ENCODE measurements at places on chromosomes 6 and 20.

- no peak for DNase-seq
Observed at GRCh38 chr6:93358435-93358834, 60.9 kb downstream of the EPHA7 start.

DNA sequence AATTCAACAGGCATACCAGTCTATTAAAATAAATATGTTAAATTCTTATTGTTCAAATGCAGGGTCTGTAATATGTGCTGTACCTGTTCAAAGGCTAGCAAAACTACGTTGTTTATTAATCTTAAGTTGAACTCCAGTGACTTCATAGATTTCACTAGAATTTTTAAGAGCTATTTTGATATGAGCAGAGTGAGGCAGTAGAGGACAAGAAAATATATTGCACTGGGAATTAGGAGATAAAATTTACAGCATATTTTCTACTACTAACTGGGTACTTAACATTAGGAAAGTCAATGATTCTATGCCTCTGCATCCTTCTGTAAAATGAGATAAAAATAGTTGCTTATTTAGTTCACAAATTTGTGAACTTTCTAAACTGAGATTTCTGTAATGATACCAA lies 162.2 kb upstream of the BMP5 start:
- no peak for DNase-seq

GRCh38 chr6:45959534-45960145 lies 56.0 kb downstream of the CLIC5 start:
- peak; percentile 63 for DNase-seq

GRCh38 chr20:43032459-43032858 lies 157.2 kb downstream of the PTPRT start:
- no peak for DNase-seq

DNA sequence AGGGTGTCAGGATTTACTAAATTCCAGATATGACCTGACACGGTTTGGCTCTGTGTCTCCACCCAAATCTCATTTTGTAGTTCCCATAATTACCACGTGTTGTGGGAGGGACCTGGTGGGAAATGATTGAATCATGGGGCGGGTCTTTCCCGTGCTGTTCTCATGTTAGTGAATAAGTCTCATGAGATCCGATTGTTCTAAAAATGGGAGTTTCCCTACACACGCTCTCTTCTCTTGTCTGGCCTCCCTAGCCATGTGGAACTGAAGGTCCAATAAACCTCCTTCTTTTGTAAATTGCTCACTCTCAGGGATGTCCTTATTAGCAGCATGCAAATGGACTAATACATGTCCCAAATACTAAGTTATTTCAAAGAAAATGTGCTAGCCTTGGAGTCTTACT lies 121.1 kb downstream of the CENPW start:
- DNase-seq = no peak

- DNase-seq = peak; percentile 14
Observed at GRCh38 chr6:78436335-78436734, 431.0 kb upstream of the IRAK1BP1 start.

GRCh38 chr6:143068001-143068400 lies 7.3 kb downstream of the AIG1 start:
- peak; percentile 17 for DNase-seq

- DNase-seq = no peak
Observed at GRCh38 chr20:59603781-59604541, at the start of gene PHACTR3. PHACTR3 (plus strand) TSS chr20:59604540; CDS start chr20:59605015, 475 bp downstream.

DNA sequence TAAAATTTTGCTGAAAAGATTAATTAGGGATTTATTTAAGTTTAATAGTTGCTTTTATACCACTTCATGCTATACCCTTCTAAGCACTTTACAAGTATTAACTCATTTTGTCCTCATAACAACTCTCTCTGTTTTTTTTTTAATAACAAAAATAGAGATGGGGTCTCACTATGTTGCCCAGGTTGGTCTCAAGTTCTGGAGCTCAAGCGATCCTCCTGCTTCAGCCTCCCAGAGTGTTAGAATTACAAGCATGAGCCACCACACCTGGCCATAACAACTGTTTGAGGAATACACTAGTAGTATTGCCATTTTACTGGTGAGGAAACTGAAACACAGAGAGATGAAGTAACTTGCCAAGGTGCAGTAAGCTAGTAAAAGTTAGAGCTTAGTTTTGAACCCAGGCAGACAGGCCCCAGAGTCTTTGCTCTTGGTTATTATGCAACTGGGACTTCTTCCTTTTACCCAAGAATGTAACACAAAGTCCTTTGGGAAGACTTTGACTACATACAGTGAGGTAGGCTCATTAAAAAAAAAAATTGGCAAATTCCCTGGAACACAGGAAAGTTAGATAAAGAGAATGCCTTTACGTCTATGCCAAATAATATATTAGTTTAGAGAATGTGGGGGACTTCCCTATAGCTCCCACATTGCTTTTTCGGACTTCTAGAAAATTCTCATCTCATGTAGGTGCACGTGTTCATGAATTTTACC lies 11.4 kb downstream of the ANKS1A start:
- DNase-seq = no peak

DNA sequence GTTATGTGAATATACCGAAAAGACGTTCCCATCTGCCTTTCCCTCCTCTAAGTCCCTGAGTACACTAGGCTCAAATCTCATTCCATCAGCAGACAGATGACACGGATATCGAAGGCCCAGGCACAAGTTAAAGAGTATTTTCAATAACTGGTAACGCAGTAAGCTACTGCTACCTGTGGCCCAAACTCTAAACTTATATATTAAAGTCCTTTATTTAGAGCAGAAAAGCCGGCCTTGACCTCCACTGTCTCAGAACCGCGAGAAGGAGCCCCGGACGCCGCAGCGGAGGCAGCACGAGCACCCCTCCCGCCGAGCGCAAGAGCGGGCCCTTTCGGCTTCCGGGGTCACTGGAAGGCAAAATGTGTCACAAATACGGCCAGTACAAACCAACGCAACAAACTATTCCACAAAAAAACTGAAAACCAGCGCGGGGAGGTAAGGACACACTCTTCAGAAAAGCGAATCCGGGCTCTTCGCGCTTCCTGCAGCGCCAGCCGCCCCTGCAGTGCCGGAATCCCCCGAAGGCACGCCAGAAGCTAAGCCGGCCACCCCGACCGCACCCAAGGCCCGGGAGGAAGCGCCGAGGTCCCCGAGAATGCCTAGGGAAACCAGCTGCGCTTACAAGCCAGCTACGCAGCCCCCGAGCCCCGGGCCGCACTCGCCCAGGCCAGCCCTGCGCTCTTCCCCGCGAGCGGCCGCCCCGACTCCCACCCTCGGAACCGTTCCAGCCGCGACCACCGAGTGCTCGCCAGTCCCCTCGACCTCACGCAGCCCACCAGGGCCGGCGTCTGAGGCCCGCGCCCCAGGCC lies 681 bp downstream of the DIDO1 start:
- peak; percentile 15 for DNase-seq

GRCh38 chr20:32208499-32209154 lies 947 bp downstream of the POFUT1 start:
- DNase-seq = no peak

GRCh38 chr6:31792761-31793171 lies 2.8 kb downstream of the VARS1 start:
- DNase-seq = no peak

DNA sequence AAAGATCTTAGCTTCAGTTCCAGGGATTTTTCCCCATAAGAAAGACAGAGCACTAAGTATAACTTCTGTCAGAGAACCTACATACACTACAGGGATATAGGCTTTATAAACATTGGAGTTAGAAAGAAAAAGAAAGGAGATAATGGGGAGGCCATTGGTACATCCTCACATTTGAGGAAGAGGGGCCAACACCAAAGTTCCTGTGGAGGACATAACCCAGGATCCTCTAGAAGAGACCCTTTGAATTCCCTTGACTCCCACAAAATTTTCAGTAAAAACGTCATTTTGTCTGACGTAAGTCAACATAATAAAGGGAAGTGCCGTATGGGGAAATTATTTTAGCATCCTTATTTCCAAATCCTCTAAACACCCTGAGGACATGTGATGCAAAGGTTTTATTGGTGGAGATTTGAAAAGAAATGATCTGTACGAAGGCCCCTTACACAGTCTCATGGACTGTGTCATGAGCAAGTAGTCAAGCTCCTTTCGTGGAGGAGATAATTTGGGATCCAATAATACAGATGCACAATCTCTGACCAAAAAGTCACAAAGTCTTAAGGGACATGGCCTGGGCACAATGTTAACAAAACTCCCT lies 33.2 kb downstream of the HLA-DRA start:
- DNase-seq = no peak

- DNase-seq = no peak
Observed at GRCh38 chr20:56200456-56200855, 48.1 kb upstream of the MC3R start.

GRCh38 chr20:63396300-63396699 lies 35.2 kb upstream of the CHRNA4 start:
- no peak for DNase-seq

DNA sequence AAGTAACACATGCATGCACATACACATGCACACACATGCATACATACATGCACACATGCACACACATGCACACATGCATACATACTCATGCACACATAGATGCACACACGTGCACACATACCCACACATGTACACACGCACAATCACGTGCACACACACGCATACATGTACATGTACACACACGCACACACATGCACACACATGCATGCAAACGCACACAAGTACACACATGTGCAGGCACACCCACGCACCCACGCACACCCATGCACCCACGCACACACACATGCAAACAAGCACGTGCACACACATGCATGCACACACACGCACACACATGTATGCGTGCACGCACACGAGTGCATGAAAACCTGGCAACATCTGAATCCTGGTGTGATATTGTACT lies 232.7 kb upstream of the CDH4 start:
- no peak for DNase-seq

DNA sequence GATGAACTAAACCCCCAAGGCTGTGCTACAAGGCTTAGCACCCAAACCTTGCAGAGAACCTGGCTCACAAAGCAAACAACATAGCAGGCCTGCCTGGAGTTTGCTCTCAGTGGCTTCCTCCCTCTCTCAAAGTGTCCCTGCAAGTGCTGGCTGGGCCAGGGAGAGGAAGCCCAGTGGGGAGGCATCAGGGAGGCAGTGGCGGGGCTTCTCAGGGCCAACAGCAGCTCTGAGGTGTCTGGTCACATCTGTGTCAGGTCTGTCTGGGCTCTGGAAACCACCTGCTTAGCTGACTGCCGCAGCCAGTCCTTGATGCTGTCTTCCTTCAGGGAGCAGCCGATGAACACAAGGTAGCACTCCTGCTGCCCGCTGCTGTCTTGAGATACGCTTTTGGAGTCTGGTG lies 16.7 kb upstream of the SLC4A11 start:
- DNase-seq = no peak

- DNase-seq = peak; percentile 41
Observed at GRCh38 chr6:144908004-144908403, 622.9 kb downstream of the UTRN start.

DNA sequence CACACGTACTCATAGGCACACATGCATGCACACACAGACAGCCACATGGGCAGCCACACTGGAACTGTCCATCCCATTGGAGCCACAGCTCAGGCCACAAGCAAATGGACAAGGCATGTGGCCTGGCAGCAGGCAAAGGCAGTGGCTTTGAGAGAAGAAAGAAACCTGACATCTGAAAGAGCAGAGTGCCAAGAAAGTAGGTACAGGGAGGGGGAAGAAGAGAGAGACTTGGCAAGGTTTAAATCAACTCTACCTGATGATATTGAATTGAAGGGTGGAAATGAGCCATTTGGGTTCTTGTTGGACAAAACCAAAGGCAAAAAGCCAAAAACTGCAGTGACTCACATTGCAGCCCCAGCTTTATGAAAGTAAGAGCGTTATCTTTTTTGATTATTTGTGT lies 142.7 kb downstream of the PCSK2 start:
- no peak for DNase-seq

DNA sequence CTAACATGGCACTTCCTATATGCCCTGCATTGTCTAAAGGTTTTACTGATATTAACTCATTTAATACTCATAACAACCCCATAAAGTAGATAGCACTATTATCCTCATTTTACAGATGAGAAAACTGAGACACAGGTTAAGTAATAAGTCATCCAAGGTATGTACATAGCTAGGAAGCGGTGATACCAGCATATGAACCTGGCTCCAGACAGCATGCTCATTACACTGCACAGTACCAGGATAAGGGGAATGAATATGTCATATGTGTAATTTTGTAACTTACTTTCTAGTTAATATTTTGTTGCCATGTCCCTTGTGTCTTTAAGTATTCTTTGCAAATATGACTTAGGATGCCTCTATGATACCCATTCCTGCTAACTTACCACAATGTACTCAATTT lies 53.2 kb upstream of the PBOV1 start:
- no peak for DNase-seq

- peak; percentile 68 for DNase-seq
Observed at GRCh38 chr20:45036044-45036755, 64.7 kb downstream of the KCNS1 start.

DNA sequence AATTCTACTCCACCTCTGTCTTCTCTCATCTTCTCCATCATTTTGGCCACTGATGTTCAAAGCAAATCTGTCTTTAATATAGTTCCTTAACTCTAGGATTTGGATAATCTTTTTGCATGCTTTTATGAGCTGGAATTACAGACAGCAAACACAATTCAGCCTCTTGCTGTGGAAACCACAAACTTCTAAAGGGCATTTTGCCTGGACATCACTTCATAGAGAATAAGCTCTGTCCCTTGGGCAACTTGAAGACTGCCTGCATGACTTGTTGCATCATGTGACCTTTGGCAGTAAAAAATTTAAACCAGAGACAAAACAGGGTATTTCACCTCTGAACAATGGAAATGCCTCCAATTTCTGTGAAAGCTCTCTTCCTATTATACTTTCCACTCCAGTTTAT lies 74.1 kb upstream of the HDDC2 start:
- DNase-seq = peak; percentile 12

GRCh38 chr6:122797537-122797936 lies 8.5 kb downstream of the SMPDL3A start:
- no peak for DNase-seq

DNA sequence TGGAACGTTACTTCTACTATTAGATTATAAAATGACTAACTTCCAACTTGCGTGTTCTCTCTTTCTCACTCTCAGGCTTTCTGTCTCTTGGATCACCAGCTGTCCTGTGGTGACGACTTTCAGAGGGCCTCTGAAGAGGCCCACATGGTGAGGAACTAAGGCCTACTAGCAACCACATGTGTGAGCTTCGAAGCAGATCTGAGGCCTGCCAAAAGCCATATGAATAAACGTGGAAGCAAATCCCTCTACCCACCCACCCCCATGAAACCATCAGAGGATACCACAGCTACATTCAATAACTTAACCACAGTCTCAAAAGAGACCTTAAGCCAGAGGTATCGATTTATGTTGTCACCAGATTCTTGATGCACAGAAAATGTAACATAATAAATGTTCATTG lies 13.5 kb upstream of the BMP5 start:
- DNase-seq = no peak

DNA sequence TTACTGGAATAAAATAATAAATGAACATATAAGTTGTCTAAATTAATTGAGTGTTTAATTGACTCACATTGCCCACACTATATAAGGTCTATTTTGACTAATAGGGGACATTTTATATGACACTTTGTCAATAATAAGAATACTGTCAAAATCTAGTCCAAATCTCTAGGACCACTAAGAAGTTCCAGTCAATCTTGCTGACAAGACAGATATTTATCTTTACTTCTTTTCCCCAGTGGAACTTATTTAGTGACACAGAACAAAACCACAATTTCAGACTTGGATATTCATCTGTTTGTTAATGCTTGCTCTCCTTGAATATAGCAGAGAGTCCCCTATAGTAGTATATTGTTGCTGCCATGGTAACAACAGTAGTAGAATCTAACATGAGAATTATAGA lies 954.6 kb upstream of the MANEA start:
- DNase-seq = no peak

- no peak for DNase-seq
Observed at GRCh38 chr6:9039258-9039657, 603.9 kb upstream of the SLC35B3 start.

GRCh38 chr6:108961985-108962384 lies 113.8 kb downstream of the ARMC2 start:
- peak; percentile 36 for DNase-seq

Data from fibroblast of skin of right quadriceps (primary cell).